Stimulated activated CD8-positive, alpha-beta memory T cell treated with anti-CD3 and anti-CD28 coated beads, Interleukin-2, amount 100 ng/mL, for 48 hours (primary cell): ENCODE measurements at places on chromosomes 6 and 20.

DNA sequence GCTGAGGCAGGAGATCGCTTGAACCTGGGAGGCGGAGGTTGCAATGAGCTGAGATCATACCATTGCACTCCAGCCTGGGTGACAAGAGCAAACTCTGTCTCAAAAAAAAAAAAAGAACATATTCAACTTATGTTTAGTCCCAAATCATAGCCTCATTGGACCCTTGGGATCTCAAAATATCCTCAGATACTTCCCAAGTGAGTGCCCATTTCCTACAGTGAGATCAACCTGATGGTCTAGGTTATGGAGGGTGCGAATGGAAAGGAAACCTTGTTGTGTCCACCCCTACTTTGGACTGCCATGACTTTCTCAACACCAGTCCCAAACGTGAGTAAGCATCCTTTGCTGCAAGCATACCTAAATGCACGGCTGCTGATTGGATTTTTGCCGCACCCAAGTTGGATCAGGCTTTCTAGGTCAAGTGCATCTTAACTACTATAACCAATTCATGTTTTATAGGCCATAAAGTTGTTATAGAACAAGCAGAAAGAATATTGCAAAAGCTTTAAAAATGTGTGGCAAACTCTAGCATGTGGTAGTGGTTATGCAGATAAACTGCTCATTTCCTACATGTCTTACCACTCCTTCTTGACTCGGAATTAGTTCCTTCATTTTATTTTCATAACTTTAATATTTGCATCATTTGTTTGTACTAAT, 131.2 kb downstream of the PLEKHG1 start:
- no peak for DNase-seq

- DNase-seq = no peak
Measured at GRCh38 chr6:53707108-53707897, 41.7 kb upstream of the KLHL31 start.

GRCh38 chr6:148441454-148441911, 98.8 kb downstream of the SASH1 start:
- DNase-seq = no peak

GRCh38 chr20:32570401-32571190, 14.5 kb downstream of the NOL4L start:
- DNase-seq = no peak

DNA sequence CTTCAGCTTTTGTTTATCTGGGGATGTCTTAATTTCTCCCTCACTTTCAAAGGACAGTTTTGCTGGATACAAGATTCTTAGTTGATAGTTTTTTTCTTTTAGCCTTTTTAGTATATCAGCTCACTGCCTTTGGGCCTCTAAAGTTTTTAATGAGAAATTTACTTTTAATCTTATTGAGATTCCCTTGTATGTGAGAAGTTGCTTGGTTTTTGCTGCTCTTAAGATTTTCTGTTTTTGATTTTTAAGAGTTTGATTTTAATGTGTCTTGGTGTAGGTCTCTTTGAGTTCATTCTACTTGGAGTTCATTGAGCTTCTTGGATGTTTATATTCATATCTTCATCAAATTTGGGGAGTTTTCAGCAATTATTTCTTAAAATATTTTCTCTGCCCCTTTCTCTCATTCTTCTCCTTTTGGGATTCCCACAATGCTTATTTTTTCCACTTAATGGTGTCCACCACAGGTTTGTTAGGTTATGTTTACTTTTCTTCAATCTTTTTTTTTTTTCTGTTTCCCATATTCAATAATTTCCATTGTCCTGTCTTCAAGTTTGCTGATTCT, 19.6 kb upstream of the TGM6 start:
- DNase-seq = no peak

- DNase-seq = no peak
Measured at GRCh38 chr6:41494212-41495110, 51.7 kb upstream of the FOXP4 start.

DNA sequence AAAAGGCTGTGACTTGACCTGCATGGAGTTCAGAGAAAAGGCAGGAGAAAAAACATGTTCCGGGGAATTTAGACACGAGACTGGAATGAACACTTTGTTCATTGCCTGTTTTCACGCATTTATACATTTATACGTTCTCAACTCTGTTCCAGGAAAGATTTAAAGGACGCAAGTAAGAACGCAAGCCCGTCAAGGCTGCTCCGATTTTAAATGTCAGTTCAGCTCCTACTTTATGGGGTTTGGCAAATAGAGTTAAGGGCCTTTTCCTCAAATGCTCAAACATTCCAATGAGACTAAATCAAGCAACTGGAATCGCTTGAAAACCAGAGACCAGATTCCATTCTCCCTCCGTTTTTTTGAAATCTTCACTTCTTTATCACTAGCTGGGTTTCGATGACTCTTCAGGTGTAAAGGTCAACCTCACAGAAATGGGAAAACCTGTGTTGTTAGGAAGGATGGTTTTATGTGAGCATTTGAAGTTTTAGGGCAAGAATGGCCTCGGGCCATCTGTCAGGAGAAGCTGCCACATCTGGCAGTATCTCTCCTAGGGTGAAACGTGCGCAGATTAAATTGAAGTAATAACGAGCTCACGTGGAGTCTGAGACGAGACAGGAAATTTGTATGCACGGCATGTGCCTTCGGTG, 24.9 kb downstream of the TTLL2 start:
- no peak for DNase-seq

GRCh38 chr6:138600726-138601125, 101.4 kb upstream of the NHSL1 start:
- no peak for DNase-seq

- no peak for DNase-seq
Measured at GRCh38 chr6:35312076-35312800, 14.6 kb downstream of the DEF6 start.

- no peak for DNase-seq
Measured at GRCh38 chr6:170074435-170074834, 216.4 kb downstream of the DLL1 start.

GRCh38 chr6:124989136-124989983, 27.1 kb downstream of the RNF217 start:
- no peak for DNase-seq

- DNase-seq = no peak
Measured at GRCh38 chr20:19993958-19994669, 23.0 kb upstream of the NAA20 start.

DNA sequence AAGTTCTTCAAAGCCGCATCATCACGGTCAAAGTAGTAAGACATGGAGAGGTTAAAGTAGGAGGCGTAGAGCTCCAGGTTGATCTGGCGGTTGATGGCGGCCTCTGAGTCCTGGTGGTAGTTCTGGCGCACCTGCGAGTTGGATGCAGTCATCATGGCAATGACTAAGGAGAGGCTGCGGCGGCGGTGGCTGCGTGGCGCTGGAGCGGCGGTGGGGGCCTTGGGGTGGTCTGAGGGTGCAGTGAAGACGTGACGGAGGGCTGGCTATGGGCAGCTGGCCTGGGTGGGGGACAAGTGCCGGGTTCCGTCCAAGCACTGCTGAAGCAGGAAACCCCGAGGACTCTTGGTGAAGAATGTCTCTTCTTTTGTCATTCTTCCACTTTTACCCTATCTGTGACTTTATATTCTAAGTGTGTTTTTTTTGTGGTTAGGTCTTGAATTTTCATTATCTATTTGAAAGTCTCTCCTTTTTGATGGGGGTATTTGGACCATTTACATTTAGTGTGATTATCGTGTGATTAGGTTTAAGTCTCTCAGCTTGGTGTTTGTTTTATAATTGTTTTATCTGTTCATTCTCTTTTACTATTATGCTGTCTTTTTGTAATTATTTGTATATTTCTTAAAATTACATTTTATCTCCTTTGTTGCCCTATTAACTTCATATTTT, 94.6 kb downstream of the TFAP2B start:
- no peak for DNase-seq

DNA sequence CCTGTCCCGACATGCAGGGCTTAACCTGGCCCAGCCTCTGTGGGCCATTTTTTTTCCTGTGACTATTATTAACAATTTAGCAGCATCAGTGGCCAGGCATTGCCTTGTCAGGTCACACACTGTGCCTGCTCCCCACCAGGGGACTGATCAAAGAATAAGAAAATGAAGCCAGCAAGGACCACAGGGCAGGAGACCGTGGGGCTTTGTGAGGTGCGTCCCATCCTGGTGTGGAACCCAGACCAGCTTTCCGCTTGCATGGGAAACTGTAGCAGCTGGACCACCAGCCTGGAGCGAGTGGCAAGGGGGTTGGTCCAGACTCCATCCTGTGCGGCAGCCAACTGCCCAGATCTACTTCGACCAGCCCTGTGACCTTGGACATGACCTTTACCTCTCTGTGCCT, 218.3 kb downstream of the ANKRD60 start:
- DNase-seq = no peak

- no peak for DNase-seq
Measured at GRCh38 chr6:36662827-36663256, 15.7 kb upstream of the CDKN1A start.

DNA sequence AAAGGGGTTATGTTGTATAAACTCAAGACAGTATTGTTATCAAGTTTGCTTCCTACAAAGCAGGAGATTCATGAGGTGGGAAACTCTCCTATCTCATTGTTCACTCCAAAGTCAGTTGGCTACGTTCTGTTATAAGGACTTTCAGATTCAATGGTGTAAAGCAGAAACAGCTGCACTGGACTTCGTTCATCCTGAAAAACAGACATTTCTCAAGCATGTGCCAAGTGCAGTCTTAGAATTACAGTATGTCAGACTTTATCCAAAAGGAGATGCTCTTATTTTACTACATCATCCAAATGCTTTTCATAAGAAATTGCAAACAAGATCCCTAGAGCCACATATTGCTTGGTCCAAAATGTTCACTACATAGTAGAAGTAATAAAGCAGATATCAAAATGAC, 14.9 kb downstream of the COL21A1 start:
- no peak for DNase-seq

- DNase-seq = no peak
Measured at GRCh38 chr20:1357921-1358671, 29.2 kb upstream of the SDCBP2 start.

- DNase-seq = no peak
Measured at GRCh38 chr6:24357336-24358218, at the start of gene DCDC2. TSS of gene DCDC2 (minus strand) at chr6:24358059. CDS start at chr6:24357750, 309 bp downstream.
